ENCODE measurements at places on chromosomes 5 and 9.
A peak's percentile ranks its signal among the peaks of the same experiment; 100 is the strongest.

DNA sequence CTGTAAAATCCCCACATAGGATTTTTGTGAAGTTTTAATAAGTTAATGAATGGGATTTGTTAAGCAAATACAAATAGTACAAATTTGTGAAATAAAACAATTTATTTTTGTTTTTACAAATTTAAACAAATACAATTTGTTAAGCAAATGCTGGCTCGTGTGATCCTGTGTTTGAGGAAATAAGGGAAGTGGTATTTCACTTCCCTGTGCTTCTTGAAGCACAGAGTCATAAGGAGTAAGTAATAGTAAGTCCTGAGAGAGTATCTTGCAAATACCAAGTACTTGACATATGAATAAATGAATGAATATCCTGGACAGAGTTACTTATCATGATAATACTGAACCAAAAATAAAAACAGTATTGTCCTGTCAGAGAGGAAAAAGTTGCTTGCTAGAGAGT lies 9.1 kb downstream of the SMIM3 start:
- DNase-seq = no peak

DNA sequence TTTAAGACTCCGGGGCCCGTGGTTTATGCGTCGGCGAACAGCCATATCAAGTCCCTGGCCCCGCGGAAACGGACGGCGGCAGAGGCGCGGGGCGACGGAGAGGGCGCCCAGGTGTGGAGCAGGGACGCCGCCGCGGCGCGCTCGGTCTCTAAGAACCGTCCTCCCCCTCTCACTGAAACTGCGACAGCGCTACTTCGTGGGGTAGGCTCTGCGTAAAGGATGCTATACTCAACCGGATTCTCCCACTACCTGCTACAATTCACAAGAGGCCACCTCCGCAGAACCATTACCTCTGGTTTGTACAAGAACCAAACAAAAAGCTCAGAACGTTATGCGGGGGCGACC lies 404 bp downstream of the MRNIP start:
- no peak for DNase-seq

DNA sequence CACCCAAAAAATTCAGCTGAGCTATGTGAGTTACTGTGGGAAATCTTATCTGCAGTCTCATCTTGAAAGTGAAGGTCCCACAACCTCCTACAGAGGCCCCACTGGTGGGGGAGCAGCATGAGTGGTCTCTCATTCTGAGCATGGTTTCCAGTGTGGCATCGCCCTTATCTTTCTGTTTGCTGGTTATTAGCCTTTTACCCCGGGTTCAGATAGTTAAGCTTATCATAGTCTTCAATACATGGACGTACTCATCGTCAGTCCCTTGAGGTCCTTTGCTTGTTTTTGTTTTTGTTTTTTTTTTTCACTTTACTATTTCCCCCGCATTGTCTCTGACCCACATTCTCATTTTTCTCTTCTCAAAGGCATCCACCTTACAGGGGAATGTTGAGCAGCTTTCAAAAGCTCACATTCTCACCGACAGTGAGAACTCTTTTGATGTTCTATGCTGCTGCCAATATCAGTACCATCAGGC lies 7.7 kb upstream of the HAVCR2 start:
- DNase-seq = no peak

DNA sequence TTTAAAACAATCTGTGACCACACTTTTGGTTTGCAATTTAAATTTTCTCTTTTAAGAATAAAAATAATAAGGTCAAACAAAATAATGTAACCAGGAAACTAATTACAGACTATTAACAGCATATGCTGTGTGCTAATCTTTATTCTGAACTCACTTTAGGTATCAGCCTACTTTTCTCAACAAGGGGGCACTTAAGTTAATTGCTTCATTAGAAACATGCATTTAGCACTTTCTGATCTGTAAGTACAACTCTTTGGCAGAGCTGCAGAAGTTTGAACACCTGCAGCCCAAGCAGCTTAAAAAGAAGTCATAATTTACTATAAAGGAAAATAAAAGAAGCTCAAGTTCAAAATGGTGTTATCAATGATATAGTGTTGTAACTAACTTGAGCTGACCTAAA lies 21.7 kb downstream of the XRCC4 start:
- peak; percentile 73 for DNase-seq

GRCh38 chr9:35274993-35275392 lies 113.2 kb downstream of the UNC13B start:
- DNase-seq = no peak

GRCh38 chr9:120040896-120041295 lies 539.1 kb downstream of the CDK5RAP2 start:
- DNase-seq = no peak

DNA sequence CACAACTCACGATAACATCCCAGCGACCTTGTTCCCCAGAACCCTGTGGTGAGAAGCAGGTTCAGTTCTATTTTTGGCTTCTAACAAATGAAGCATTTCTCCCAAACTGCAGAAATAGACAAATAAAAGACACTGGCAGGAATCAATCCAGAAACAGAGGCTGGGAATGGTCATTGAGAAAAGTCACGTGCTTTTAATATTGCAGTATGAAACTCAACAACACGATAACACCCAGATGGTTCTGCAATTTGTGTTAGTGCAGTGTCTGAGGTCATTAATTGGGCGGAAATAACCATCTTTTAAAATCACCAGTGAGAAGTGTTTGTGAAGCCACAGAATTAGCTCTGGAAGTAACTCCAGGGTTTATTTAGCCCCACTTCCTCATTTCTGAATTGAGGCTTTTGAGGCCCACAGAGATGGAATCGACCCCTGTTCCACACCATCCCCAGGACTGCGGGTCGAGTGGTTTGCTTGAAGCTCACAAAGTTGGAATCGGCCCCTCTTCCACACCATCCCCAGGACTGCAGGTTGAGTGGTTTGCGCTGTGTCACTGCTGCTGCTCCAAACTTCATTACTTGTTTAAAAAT lies 164.7 kb upstream of the IRX4 start:
- DNase-seq = no peak

DNA sequence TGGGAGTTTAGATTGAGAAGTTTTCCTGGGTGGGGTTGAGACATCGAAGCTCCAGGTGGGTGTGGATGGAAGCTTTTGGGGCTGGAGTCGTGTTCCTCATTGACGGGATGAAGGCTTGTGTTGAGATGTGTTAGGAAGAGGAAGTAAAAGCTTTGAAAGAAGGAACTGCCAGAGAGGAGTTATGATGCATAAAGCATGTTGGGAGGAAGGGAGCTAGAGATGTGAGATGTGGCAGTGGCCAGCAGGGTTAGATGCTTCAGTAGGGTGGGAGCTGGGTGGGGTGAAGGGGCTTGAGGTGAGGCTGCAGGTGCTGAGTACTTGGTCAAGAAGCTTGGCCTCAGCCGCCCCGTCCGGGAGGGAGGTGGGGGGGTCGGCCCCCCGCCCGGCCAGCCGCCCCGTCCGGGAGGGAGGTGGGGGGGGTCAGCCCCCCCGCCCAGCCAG lies 56.7 kb downstream of the HSPA4 start:
- DNase-seq = no peak

DNA sequence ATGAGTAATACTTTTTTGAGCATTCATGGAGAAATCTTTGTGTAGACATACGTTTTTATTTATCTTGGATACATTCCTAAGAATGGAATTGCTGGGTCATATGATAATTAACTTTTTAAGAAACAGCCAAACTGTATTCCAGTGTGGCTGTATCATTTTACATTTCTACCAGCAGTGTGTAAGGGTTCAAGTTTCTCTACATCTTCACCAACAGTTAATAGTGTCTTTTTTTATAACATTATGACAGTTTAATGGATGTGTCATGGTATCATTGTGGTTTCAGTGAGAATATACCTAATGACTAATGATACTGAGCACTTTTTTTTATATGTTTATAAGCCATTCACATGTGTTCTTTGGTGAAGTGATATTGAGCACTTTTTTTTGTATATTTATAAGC lies 52.4 kb downstream of the NIPBL start:
- DNase-seq = no peak

- DNase-seq = no peak
These were observed 16.1 kb upstream of the MRNIP start for GRCh38 chr5:179874536-179875292.

- no peak for DNase-seq
These were observed 139.9 kb downstream of the RFX3 start for GRCh38 chr9:3385871-3386270.

DNA sequence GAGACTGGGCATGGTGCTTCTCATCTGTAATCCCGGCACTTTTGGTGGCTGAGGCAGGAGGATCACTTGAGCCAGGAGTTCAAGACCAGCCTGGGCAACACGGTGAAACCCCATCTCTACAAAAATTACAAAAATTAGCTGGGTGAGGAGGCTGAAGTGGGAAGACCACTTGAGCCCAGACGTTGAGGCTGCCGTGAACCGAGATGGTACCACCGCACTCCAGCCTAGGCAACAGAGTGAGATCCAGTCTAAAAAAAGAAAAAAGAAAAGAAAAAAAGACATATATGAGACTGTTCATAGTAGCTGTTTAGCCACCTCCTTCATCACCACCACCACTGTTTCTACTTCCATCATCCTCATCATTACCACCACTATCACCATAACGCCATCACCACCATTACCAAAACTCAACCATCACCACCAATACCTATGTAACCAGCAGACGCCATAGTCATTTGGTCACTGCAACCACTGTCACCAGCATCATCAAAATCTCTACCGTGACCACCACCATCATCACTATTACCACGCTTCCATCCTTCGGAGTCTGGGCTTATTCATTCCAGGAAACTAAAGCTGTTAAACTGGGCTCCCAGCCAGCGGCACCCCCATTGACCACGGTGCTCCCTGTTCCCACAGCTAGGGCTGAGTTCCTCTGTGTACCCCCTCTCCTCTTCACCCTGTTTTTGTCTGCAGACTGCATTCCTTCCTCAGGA lies 8.4 kb upstream of the KIF12 start:
- no peak for DNase-seq

GRCh38 chr9:16262477-16263261 lies 607.8 kb downstream of the BNC2 start:
- no peak for DNase-seq

DNA sequence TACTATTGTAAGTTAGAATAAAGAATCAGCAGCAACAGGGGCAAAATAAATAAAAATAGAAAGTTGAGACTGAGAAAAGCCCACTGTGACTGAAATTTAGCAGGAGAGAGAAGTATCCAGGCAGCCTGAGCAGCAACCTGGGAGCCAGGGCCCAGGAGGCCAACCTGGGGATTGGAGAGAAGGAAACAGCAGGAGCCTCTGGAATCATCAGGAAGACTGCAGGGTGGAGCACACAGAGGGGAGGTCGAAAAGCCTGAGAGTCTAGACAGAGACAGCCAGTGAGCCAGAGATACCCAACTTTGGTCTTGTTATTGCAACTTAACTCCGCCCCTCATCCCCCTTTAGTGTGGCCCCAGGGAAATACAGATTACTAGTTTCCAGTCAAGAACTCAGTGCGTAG lies 98.6 kb downstream of the SLC1A3 start:
- no peak for DNase-seq

DNA sequence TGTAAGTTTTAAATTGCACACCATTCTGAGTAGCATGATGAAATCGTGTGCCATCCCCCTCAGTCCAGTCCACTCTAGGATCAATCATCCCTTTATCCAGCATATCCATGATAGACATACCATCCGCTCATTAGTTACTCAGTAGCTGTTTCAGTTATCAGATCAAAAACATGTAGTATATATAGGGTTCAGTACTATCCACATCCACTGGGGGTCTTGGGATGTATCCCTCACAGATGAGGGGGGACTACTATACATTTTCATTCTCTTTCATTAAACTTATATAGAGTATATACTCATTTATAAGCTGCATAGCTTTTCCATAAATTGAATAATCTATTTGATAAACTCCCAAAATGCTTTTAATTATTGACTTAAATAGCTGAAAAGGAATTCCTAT lies 67.6 kb downstream of the MEIKIN start:
- DNase-seq = no peak

DNA sequence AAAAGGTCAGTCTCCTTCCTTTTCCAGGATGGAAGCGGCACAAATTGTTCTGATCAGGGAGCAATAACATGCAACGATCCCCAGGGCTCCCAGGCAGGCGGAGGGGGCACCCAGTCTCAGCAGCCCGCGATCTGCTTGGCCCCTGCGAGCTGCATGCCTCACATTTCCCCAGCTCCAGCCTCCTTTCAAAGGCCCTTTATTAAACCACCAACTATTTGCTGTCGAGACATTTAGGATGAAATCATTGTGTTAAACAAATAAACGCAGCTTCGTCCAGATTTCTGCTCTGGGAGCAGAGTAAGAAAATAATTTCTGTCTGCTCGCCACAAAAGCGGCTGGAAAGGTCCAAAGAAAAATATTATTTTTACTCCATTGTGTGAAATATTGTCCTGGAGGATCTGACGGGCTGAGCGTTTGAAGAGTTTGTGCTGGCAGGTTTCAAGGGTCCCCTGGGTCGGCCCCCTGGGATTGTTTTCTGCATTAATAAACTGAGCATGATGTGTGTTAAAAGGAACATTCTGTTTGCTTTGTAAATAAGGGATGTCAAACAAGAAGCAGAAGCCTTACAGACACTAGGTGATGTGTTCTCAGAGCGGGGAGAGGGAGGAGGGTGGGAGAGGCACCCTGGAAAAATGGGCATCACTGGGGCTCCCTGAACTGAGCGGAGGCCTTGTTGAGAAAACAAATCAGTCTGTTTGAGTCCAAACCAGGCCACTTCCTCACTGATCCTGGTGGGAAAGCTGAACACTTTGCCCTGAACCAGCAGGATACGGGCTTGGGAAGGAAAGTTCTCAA lies 110.1 kb downstream of the FOXD1 start:
- DNase-seq = peak; percentile 49

- no peak for DNase-seq
These were observed 28.9 kb downstream of the HABP4 start for GRCh38 chr9:96478829-96479371.

GRCh38 chr5:50694027-50694590 lies 27.7 kb downstream of the PARP8 start:
- DNase-seq = no peak

GRCh38 chr9:93906195-93906880 lies 48.8 kb downstream of the BARX1 start:
- no peak for DNase-seq

DNA sequence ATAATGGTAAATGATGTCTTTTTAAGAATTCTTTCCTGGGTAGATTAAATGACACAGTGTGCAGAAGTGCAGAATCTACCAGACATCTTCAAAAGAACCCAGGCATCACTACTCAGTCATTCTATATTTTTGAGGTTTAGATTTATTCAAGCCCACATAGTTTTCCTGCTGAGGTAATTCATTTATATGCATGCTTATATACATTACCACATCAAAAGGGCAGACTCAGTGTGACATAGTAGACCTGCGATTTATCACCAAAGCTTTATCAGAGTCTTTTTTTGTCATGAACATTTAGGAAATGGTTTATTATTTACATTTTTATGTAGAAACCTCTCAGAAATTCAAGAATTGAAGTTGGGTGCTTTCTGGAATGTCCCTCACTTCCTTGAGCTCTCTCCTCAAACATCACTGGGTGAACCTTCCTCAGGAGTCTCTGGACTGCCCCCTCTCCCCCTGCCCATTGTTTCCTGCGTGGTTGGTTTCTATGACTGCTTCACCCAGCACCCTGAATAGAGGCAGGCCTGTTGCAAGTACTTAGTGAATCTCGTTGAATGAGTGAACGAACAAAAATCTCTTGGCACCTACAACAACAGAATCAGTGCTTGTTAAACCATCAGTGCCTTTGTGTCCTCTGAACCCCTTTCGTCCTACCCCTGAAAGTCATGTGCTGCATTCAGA lies 42.5 kb downstream of the ADAMTS16 start:
- DNase-seq = no peak

Measured in NCI-H1436 (cell line).